ENCODE measurements at places on chromosomes 4 and X. TPM values are rescaled to one million over a fixed set of nuclear protein-coding genes. Genes with fewer than 3 reads are reported as not detected.

The DUX4 gene
- polyA plus RNA-seq: not detected

The CXCL6 gene
- polyA plus RNA-seq: 0.16 TPM

The SH3RF1 gene
- 5.7 TPM for polyA plus RNA-seq

The CDKL2 gene
- polyA plus RNA-seq: 1.1 TPM

The TMEM31 gene
- polyA plus RNA-seq: 0.34 TPM

The USP51 gene
- 1.8 TPM for polyA plus RNA-seq

The CENPC gene
- 14.5 TPM for polyA plus RNA-seq

The TMSB15A gene
- 0.27 TPM for polyA plus RNA-seq

The CACNA1F gene
- not detected for polyA plus RNA-seq

The NOCT gene
- 8.2 TPM for polyA plus RNA-seq

The ANAPC10 gene
- 13.0 TPM for polyA plus RNA-seq

The GIMD1 gene
- not detected for polyA plus RNA-seq

The BEX5 gene
- 9.7 TPM for polyA plus RNA-seq

The USP26 gene
- polyA plus RNA-seq: not detected

Measured in adrenal gland (tissue), 19 donors.